ENCODE measurements at places on chromosomes 2 and 18. TPM values are rescaled to one million over a fixed set of nuclear protein-coding genes. Genes with fewer than 3 reads are reported as not detected.

DNA sequence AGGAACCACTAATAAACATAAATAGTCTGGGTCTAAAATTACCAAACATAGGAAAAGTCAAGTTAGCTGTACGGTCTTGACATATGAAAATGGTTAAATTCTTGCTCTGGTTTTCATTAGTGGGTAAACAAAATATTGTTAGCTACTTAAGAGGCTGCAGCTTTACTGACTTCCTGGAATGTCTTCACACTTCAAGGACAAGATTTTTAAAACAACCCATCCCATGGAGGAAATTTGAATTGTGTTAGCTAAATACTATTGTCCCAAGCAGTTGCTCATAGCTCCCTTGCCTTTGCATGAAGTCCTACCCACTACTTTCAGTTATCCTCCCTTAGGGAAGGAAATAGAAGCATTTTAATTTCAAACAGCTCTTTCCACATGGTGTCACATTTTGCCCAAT is 128.5 kb downstream of the EPHA4 start:
- DNase-seq = peak; percentile 40

The SERPINB10 gene
- total RNA-seq = not detected

DNA sequence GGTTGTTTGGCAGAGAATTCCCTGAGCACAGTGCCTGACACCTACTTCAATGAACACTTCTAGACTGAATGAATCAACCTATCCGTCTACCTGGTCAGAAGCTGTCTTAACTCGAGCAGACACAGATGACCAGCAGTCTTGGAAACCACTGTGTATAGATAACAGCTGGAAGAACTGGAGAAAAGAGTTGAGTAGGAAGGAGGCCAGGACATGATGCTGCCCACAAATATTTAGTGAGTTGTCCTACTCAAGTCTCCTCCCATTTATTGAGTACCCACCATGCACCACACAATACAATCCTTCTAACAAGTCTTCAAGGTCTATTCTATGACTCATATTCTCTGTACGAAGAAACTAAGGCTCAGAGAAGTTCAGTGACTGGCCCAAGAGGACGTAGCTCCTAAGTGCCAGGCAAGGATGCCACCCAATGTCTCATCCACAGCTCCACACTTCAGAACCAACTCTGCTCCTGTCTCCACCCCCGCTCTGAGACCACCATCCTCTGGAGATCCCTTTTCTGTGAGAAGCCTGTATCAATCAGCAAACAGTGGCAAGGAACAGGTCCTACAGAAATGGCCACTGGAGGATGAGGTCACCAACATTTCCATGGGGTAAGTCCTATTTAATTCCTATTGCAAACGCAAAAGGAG is 62.2 kb downstream of the GALNT14 start:
- no peak for DNase-seq

DNA sequence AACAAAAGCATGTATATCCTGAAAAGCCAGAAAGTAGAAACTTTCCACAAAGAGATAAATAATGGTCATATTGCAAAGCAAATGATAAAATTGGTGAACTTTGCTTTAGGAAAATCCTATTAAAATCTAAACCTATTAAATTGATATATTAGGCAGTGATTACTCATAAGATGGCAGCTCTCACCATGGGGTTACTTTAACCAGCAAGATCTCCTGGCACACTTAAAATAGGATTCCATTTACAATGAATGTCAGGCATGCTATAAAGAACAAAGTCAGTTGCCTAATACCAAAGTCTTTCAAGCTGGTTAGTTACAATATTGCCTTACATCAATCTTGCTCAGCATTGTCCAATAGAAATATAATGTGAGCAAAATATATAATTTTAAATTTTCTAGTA is 816.2 kb downstream of the BCL11A start:
- no peak for DNase-seq

The LRP1B gene
- not detected for total RNA-seq

DNA sequence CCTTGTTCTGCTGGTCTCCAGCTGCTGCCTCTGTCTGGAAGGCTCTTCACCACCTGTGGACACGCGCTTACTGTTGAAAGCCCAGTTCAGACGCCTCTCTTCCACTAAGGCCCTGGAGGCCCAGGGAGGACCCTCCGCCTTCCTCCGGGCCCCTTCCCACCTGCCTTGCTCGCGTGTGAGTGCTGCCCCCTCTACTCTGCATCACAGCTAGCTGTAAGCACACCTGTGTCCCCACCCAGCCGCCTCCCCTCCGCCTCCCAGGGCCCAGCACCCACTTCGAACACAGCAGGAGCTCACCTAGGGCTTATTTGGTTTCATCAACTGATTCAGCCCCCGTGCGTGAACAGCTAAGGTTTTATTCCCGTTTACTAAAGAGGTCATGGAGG is 49.7 kb downstream of the KCNF1 start:
- no peak for DNase-seq

GRCh38 chr2:241498115-241499070 is 10.0 kb downstream of the STK25 start:
- no peak for DNase-seq

- peak; percentile 20 for DNase-seq
These were observed 78.3 kb downstream of the STPG4 start for GRCh38 chr2:47076586-47077441.

- DNase-seq = peak; percentile 26
These were observed 199.6 kb downstream of the HRH4 start for GRCh38 chr18:24659827-24660720.

- DNase-seq = no peak
These were observed 43.7 kb downstream of the POU3F3 start for GRCh38 chr2:104897515-104898184.

GRCh38 chr18:51630706-51631105 is 433.2 kb upstream of the MEX3C start:
- no peak for DNase-seq

DNA sequence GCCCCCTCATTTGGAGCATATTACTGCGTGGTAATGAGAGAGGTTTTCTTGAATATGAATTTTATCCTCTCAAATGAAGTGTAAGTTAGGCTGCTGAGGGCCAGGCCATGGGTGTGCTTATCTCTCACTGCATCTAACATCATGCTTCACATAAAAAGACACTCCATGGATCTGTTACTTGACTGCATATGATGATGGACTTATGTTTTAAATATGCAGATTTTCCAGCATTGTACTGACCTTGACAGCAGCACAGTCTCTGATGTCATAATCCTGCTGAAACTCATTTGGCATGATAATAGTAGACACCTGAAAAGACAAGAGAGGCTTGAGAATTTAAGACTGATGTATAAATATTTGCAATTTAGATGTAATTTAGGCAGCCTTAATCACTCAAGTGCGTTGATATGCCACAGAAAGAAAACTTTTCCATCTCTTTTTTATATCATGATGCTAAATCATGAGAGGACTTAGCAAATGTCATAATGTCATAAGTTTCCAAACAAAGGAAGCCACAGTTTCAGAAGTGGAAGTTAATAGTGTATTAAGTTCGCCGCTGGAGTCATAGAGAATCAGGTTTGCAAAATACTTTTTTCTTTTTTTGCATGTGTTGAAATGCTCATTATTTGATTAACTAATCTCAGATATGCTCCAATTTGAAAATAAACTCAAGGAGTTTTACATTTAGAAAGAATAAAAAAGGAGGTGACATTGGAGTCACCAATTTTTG is 62.7 kb upstream of the CD302 start:
- no peak for DNase-seq

- no peak for DNase-seq
These were observed 16.1 kb downstream of the HJURP start for GRCh38 chr2:233838251-233838650.

GRCh38 chr18:62634979-62635630 is 80.2 kb upstream of the PHLPP1 start:
- no peak for DNase-seq

- no peak for DNase-seq
These were observed 393.9 kb upstream of the SLC14A2 start for GRCh38 chr18:45221363-45221762.

GRCh38 chr2:33391529-33392255 is 84.8 kb upstream of the RASGRP3 start:
- DNase-seq = no peak

The CHAC2 gene
- total RNA-seq = 8.9 TPM

All from lung microvascular endothelial cell (primary cell).